ENCODE measurements at places on chromosomes 4 and X.

- DNase-seq: no peak
Measured at GRCh38 chrX:43566170-43566569, 89.9 kb upstream of the MAOA start.

- no peak for DNase-seq
Measured at GRCh38 chrX:150409486-150409885, 46.4 kb downstream of the MAMLD1 start.

DNA sequence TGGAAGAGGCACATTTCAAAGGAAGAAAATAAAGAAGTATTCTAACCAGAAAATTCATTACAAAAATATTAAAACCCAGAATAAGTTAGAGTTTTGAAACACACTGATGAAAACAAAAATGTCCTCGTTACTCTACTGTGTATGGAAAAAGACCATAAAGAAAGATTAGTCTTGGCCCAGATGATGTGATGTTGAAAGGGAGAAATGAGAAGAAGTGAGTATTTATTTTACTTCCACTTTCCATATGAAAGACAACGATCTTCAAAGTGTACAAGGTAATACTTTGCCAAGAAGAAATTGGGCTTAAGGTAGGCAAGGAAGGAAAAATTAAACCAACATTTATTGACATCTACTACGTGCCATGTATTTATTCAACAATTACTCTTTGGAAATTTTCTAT, 48.6 kb upstream of the EMCN start:
- DNase-seq: no peak

GRCh38 chrX:120450163-120450562, 18.9 kb downstream of the LAMP2 start:
- DNase-seq: no peak

DNA sequence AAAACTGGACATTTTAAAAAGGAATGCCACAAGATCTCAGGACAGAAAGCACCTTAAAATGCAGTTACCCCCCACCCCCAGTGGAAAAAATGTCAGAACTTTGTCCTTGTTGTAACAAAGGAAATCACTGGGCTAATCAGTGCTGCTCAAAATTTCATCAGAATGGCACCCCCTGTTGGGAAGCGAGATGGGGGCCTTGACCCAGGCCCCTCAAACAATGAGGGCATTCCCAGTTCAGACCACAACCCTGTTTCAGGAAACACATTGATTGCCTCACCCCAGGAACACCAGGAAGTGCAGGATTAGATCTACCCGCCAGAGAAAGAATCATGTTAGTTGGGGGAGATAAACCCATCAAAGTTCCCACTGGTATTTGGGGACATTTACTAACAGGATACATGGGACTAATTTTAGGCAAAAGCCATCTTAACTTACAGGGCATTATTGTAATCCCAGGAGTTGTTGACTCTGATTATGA, 16.4 kb downstream of the SPIN2B start:
- no peak for DNase-seq

DNA sequence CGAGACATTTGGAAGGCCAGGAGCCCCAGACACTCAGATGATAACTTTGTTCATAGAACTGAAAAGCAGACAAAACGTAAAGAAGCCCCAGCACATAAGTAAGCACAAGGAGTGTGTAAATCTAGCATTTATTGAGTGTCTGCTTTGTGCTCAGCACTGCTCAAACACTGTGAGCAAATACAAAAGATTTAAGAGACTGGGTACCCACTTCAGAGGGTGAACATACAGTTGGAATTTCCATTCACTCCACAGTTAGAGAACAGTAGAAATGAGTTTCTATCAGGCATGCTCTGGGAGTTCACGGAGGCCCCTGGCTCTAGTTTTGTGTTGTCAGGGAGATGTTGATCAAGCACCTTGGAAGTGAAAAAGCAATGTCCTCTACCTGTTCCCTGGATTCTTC, 39.8 kb downstream of the ACE2 start:
- no peak for DNase-seq
